Progenitor cell of endocrine pancreas (in vitro differentiated cells): ENCODE measurements at places on chromosomes 3 and 15.
A peak's percentile ranks its signal among the peaks of the same experiment; 100 is the strongest.

- DNase-seq, result no peak
These were observed 316.7 kb upstream of the TBL1XR1 start for GRCh38 chr3:177513815-177514610.

DNA sequence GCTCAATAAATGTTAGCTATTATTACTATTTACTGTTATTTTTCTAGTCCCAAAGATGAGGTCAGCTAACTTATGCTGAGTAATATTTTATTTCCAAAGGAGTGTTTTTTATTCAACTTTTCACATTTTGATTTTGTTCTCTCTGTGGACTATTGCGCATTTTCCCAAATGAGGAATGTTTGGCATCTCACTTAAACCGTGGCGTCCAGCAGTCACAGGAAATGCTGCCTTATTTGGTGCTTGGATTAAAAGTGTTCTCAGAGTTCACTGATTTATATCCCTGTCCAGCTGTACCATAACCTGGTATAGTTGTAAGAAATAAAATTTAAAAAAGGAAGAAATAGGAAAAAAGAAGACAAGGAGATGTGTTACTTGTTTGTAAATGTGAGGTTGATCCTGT, 166.8 kb downstream of the THSD4 start:
- no peak for DNase-seq

GRCh38 chr15:71628988-71629770, 181.2 kb upstream of the NR2E3 start:
- no peak for DNase-seq

DNA sequence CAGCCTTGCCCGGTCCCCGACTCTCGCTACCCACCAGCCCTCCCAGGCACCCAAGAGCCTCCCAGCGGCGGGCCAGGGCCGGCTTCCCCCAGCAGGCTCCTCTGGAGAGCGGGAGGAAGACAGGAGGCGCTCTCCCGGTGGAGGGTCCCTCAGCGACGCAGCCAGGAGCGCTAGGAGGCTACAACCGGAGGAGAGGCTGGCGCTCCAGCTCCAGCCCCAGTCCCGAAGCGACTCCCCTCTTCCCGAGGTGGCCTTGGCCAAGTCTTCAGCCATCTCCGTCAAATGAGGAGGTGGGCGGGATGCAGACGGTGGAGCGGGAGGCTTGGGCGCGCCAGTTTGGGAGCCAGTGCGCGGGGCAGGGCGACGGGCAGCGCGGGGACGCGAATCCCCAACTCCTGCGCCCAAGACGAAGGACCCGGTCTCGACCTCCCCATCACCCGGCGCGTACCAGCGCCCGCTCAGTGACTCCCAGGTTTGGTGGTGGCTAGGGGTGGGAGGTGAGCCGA, 722 bp downstream of the CHRNA3 start:
- no peak for DNase-seq

GRCh38 chr15:90675464-90675863, 41.7 kb upstream of the BLM start:
- DNase-seq, result no peak

- no peak for DNase-seq
These were observed 39.5 kb downstream of the CFAP100 start for GRCh38 chr3:126434264-126434590.

DNA sequence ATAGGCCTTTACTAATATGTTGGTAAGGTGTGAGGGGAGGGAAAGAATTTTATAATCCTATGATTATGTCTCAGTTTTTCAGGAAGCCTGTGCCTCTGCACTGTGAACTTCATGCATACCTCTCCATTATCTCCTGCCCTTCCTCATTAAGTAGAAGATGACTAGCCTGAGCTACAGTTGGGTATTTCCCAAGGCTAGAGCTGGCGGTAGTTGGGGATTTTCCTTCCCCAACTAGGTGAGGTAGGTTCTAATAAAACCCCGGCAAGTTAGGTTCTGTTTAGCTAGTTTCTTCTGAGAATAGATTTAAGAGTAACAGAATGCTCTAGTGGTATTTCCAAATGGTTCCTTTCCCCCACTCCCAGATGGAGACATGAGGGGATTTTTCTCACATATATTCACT, 414.5 kb downstream of the GRM7 start:
- DNase-seq, result no peak

GRCh38 chr3:128617557-128618397, 32.8 kb downstream of the RPN1 start:
- peak; percentile 98 for DNase-seq

GRCh38 chr3:39144095-39144747, 9.2 kb downstream of the CSRNP1 start:
- no peak for DNase-seq

DNA sequence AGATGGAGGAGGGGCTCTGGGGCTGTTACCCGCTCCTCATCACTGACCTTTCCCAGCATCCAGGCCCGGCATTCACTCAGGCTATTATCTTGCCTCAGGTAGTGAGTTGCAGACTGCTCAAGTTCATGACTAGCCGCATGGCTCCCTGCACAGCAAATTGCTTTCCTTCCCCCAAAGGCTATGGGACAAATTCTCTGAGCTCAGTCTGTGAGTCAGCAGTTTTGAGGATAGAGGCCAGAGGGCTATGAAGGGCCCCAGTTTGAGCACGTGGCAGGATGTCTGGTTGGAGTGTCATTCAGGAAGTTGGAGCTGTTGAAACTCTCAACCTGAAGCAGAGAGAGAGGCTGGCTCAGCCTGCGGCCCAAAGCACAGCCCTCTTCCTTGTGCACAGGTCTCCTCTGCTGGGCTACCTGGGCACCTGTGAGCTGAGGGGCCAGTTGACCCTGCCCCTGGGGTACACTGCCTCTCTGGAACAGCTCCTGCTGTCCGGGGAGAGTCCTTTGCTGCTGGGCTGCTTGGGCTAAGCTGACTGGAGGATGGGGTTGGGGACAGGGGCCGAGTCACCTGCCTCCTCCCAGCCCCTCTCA, 7.9 kb downstream of the FAH start:
- no peak for DNase-seq

- no peak for DNase-seq
These were observed 357.1 kb downstream of the ZPLD1 start for GRCh38 chr3:102791641-102792589.

DNA sequence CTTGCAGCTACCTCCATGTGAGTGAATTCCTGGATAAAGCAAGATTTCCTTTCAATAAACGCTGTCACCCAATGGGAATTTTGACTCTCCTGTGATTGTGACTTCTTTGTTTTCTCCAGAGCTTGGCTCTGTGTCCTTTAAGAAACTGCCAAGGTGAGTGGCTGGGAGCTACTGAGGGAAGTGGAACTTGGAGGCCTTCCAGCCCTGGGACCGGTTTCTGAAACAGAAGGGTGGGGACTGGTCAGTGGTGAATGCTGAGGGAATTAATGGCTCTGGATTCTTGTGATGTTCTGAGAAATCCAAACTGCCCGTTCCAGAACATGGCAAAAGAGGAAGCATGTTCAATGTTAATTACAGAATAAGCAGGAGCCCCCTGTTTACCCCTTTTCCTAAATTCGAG, 41.1 kb upstream of the MYZAP start:
- DNase-seq, result no peak

DNA sequence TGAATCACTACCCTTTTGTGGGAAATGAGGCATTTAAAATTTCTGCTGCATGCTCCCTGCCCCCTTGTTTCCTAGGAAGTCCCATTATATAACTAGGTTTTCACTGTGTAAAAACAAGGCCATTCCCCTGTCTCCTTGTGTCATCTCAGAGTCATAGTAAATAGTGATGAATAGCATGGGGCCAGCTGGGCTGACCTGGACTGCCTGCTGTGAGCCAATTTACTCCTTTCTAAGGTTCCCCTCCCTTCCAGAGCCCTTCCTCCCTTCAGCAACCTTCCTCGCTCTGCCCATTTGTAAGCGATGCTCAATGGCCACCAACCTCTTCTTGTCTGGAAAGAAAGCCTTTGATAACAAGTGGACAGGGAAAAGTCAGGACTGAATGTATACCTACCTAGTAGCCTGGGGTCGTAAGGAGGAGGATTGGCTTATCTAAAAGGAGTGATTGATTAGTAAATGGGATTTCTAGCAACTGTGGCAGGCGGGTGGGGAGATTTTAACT, 11.7 kb downstream of the ITGA11 start:
- DNase-seq, result no peak

DNA sequence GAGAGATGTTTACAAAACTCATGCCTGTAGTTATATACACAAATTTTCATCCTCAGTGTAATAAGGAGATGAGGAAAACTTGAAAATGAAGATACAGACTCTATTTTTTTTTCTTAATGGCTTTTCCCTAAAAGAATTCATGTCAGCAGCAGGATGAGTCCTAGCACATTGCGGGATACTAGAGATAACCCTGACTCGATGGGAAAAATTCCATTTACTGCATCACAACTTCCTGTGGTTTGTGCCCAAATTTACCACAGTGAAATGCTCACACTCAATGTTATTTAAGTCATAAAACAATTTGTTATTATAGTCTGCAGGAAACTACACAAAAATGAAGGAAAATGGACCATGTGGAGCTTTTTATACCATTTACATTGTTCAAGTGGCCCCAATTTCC, 581.9 kb upstream of the ZNF717 start:
- no peak for DNase-seq

DNA sequence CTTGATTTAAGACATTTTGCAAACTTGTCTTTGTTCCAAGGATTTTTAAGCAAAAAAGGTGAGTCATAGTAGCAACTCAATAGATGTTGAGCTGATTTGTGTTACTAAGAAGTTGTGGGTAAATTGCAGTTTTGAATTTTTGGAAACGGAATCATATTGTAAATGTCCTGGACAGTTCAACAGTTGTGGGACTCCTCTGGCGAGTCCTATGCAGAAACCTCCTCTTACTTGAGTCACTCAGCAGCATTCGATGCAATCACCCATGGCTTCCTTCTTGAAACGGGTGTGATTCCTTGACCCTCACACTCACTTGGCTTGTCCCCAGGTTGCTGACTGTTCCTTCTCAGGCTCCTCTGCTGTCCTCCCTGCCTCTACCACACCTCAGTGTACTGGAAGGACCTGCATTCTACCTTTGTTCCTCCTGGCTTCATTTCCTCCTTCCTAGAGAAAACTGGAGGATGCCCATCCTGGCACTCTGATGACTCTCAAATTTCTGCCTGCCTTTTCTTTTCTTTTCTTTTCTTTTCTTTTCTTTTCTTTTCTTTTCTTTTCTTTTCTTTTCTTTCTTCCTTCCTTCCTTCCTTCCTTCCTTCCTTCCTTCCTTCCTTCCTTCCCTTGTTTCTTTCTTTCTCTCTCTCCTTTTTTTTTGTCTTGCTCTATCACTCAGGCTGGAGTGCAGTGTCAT, 52.8 kb upstream of the DGKG start:
- DNase-seq, result no peak

- DNase-seq, result no peak
These were observed 443.3 kb downstream of the EPHB1 start for GRCh38 chr3:135238236-135238830.

- DNase-seq, result peak; percentile 9
These were observed 36.0 kb downstream of the MORC1 start for GRCh38 chr3:109081746-109082510.

DNA sequence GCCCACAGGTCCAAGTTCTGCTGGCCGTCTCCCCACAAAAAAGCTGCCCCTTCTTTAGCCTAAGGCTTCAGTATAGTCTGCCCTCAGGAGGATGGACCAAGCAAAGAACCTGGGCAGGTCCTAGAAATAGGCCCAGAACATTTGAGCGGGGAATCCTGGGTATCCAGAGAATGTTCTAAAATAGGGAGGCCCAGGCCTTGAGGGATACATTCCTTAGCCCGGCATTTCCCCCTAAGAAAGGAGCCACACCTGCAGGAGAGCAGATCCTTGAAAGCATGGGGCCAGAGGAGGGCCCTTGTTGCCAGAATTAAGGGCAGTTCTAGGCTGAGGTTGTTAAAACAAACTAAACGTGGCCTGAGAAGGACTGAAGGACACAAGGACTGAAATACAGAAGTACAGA, 20.6 kb upstream of the MEX3B start:
- DNase-seq, result no peak

DNA sequence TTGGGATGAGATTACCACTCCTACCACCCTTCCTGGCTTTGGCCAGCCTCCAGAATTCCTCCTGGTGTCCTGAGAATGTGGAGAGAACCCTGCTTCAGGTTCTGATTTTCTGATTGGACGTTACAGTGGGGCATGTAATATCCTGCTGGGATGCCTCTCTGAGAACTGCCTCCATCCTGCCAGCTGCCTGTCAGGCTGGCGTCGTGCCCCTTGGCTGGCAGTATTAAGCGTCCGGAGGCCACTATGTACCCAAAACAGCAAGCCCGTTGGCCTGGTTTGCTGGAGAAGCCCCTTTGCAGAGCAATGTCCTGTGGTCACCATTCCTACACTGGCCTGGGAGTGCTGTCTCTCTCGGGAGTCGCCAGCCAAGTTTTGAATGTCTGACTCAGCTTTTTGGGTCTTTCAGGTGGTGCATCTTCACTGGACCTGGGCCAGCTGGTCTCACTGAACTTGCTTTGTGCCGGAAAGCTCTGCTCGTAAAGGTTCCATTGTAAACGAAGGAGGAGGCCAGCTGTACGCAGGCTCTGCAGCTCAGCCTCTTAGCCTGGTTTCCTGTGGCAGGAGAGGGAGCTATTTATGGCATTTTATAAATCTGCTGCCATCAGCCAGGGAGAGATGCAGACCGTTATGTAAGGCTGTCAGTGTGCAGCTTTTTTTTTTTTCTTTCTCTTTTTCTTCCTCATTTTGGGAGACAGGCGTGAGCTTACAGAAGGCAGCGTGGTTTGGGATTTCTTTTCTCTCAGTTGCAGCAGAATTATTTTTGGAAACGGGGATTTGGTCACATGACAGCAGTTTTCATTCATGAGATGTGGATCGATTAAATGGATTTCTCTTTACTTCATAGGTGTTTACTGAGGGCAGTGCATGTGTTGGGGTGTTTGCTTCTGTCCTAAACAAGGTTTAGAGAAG, 19.0 kb upstream of the TRAK1 start:
- no peak for DNase-seq

DNA sequence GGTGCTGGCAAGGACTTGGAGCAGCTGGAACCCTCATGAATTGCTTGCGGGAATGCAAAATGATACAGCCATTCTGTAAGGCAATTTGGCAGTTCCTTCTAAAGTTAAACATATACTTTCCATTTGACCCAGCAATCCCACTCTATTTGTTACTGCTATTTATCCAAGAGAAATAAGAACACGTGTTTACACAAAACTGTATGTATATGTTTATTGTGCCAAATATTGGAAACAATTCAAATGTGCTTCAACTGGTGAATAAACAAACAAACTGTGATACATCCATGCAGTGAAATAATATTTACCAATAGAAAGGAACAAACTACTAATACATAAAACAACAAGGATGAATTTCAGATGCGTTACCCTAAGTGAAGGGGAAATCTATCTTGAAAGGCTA, 60.0 kb upstream of the NTRK3 start:
- DNase-seq, result no peak

GRCh38 chr3:126887686-126888085, 95.2 kb upstream of the PLXNA1 start:
- no peak for DNase-seq
